ENCODE measurements at places on chromosomes 1 and 21.

DNA sequence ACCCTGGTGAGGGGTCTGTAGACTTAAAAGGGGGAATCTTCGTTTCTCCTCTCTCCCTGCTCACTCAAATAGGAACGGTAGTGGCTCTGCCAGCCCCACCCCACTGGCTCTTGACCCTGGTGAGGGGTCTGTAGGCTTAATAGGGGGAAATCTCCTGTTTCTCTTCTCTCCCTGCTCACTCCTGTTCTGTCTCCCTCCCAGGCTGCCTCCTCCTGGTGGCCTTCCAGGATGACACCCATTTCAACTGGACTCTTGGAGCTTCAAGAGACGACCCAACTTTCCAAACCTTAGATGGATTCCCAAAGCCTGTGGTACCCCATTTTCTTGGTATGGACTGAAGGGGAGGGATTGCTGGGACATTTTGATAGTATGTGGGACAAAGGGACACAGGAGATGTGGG, 1.4 kb upstream of the EPHB2 start:
- no peak for DNase-seq

DNA sequence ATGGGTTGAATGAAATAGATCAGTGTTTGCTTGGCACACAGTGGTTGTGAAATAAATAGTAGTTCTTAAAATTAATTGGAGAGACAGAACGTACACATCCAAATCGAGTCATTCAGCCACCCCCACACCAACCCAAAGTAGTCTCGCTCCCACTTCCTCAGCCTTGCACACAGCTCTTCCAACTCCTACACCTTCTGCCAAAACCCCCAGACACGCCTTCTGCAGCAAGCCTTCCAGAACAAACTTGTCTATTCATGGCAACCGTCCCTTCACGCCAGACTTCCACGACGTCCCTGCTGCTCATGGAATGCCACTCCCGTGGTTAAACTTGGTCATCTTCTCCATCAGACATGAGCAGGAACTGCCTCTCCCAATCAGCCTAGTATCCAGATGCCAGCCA, 37.5 kb upstream of the RD3 start:
- no peak for DNase-seq

- no peak for DNase-seq
These were observed 12.2 kb downstream of the AMPD2 start for GRCh38 chr1:109631513-109632505.

GRCh38 chr1:201125019-201125418, 2.0 kb downstream of the ASCL5 start:
- no peak for DNase-seq

DNA sequence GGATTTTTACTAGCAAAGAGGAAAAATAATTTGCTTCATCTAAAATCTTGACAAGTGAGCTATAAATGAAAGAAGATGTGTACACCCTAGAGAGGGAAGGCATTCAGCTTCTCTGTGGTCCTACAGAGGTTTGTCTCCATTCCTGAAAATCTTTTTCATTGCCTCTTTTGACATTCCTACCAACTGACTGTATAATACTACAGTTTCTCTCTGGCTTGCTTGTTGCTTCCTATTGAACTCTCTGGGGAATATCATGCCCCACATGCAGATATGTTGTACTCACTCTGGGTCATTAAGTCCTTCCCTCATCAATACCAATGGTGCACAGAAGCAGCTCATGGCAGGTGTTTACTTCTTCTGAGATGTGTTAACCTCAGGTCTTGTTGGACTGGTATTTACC, 371.2 kb upstream of the PLXNA2 start:
- DNase-seq = no peak

GRCh38 chr1:52348704-52349300, 17.2 kb downstream of the CC2D1B start:
- DNase-seq = no peak

GRCh38 chr21:29287383-29287782, 11.3 kb upstream of the BACH1 start:
- no peak for DNase-seq
